NCI-H2171 (cell line): ENCODE measurements at places on chromosomes 5 and 9.

- DNase-seq = no peak
These were observed 525 bp upstream of the DAPK1 start for GRCh38 chr9:87497080-87497603.

- no peak for DNase-seq
These were observed 48.0 kb downstream of the IPO11 start for GRCh38 chr5:62460578-62460983.

GRCh38 chr5:140635291-140636257 lies 2.6 kb upstream of the CD14 start:
- no peak for DNase-seq

GRCh38 chr5:111742177-111742994 lies 14.6 kb downstream of the NREP start:
- DNase-seq = no peak

DNA sequence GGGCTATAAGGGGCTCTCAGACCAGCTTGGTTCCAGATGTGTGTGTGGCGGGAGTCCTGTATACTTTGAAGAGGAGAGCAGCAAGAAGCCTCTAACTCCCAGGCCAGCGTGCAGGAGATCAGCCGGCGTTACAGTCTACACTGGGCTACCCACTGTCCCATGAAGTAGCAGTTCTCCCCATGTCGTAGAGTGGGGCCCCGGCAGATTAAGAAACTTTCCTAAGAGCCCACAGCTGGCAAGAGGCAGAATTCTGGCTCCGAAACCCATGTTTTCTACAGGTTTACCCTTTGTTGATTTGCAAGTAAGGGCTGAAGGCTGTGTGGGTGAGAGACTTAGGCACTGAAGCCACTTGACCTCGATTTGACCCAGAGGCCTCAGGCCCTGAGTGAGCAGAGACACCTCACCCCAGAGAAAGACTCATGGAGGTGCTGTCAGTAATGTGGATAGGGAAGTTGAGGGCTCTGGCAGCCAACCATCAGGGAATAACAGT lies 881 bp upstream of the B4GALT1 start:
- no peak for DNase-seq
